ENCODE measurements at places on chromosomes 7 and 10.

DNA sequence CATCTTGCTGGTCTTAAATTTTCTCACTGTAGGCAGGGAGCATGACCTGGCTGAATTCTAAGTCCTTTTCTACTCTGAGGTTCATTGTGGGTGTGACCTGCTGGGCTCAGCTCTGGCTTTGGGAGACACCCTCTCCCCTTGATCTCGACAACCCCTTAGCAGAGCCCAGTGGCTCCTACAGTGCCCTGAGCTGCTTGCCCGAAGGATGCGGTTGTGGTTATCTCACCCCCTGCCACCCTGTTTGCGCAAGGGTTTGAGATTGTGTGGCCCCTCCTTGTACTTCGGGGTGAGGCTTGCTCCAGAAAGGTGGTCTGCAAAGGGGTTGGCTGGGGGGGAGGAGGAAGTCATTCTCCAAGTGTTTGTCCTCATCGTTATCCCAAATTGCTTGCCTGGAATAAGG is 55.3 kb downstream of the TCF7L2 start:
- no peak for DNase-seq

- no peak for DNase-seq
Observed at GRCh38 chr7:140903741-140904480, 20.8 kb downstream of the BRAF start.

DNA sequence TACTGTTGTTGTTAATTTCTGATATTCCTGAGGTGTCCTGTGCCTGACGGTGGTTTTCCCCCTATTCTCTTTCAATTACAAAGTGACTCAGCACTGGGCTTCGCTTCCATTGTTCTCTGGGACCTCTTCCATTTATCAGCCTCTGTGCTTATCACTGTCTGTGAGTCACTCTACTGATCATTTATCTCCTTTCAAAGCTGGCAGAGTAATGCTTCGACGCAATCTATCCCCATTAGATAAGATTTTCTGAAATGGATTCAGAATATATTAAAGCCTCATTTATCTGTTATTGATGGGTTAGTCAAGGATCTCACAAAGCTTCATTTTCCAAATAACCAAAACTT is 679.2 kb downstream of the SDK1 start:
- DNase-seq: no peak

DNA sequence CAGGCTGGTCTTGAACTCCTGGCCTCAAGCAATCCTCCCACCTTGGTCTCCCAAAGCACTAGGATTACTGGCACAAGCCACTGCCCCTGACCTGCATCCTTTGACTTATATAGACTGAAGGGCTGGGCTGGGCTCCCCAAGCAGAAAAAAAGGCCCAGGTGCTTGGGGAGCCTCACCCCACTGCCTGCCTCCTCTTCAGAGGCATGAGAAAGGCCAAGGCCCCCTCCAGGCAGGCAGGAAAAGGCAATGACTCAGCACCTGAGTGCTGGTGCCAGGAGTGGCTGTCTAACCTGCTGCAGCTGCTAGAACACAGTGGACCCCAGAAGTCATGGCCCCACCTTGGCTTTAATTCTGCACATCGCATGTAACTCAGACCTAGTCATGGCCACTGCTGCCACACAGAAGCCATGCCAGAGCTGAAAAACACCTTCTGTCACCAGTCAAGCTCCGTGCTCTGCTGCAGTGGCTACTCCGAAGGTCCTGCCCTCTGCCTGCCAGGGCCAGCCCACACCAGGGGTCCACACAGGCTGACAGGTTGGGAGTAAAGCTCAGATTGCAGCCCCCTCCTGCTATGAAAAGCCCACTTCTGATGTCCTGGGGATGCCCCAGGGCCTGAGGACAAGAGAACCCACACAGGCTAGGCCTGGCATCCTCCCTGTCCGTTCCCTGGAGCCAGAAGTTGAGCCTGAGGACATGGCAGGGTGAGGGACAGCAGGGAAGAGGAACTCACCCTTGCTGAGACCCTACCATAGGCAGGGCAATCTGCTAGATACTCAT is 48.5 kb downstream of the GRID1 start:
- DNase-seq: no peak

DNA sequence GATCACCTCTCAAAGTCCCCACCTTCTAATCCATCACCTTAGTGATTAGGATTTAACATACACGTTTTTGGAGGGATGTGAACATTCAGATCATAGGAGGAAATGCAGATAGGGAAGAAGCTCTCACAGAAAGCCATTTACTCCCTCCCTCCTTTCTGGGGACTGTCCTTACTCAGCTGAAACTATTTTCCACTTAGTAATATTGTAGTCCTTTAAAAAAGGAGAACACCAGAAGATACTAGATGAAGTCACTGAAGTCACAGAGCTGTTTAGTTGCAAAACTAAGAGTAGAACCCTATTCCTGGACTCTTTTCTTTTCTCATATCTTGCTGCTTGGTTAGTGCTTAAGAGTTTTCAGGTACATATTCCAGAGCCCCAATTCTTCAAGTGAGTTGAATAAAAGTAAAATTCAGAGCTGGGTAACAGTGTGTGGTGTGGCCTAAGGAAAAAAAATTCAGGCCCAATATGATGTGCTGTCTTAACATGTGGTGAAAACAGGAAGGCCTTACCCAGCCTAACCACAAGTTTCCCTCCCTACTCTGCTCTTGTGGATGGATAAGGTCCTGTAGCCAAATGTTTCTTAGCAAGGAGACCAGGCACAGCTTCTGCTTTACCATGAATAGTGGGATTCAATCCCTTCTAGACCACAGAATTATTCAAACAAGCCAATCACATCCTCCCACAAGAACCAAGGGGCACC is 135.7 kb downstream of the INHBA start:
- no peak for DNase-seq

- no peak for DNase-seq
Observed at GRCh38 chr10:67924136-67924535, 39.7 kb downstream of the SIRT1 start.
